ENCODE measurements at places on chromosomes 6 and 20. TPM values are rescaled to one million over a fixed set of nuclear protein-coding genes. Genes with fewer than 3 reads are reported as not detected.

The EBF4 gene
- total RNA-seq = not detected

The HLA-DQA2 gene
- total RNA-seq = not detected

The TCF15 gene
- total RNA-seq = not detected

The C6orf58 gene
- total RNA-seq = 2.2 TPM

The DAAM2 gene
- 108 TPM for total RNA-seq

The UNC93A gene
- total RNA-seq = not detected

The PIM1 gene
- 2.4 TPM for total RNA-seq

The MLN gene
- not detected for total RNA-seq

The OR2B6 gene
- total RNA-seq = not detected

The STX16 gene
- total RNA-seq = 30.6 TPM

The PI16 gene
- total RNA-seq = not detected

The BANF2 gene
- total RNA-seq = not detected

The PRL gene
- total RNA-seq = not detected

The CRNKL1 gene
- total RNA-seq = 27.6 TPM

The BEND6 gene
- 1.4 TPM for total RNA-seq

The MEP1A gene
- not detected for total RNA-seq

The MYL9 gene
- 19.3 TPM for total RNA-seq

The SLC12A5 gene
- total RNA-seq = not detected

The VWA7 gene
- 0.15 TPM for total RNA-seq

The HLA-DRB5 gene
- total RNA-seq = 8.4 TPM

The CCM2L gene
- not detected for total RNA-seq

The ROS1 gene
- not detected for total RNA-seq
